NCI-H2081 (cell line): ENCODE measurements at places on chromosomes 7 and 10.
A peak's percentile ranks its signal among the peaks of the same experiment; 100 is the strongest.

DNA sequence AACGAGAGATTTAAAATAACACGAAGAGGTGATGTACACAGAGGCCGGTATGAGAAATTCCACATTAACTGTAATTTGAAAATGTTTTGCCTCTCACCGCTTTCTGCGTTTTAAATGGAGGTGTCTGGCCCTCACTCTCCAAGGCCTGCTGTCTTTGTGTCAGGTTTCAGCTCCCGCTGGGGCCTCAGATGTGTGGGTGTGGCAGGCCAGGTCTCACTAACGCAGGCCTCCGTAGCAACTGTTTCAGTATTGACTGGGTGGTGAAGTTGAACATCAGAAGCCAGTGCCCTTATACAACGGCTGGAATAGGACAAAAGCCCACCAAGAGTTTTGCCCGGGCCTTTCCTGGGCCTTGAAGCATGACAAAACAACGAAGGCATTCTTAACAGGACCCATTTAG, 303.1 kb downstream of the ADARB2 start:
- DNase-seq, result peak; percentile 71

DNA sequence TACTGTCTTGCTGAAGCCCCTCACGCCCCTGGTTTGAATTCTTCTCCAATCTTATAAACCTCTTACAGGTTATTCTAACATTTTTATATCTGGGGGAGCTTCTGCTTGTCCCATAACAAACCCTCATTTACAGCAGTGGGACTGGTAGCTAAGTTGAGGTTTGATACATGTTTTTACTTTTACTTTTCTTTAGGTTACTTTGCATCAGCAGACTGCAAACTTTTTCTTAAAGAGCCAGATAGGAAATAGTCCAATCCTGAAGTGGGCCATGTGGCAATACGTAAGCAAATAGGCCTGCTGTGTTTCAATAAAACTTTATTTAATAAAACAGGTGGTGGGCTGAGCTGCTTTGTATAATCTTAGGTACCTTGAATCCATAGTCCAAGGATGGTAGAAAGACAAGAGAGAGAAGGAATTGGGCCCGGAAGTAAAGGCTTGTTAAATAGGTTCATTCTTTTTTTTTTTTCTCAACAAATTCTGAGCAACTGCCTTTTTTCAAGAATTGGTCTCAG, 27.3 kb downstream of the RAB18 start:
- DNase-seq, result no peak

- DNase-seq, result no peak
Measured at GRCh38 chr7:151927011-151927410, 29.2 kb upstream of the GALNTL5 start.

GRCh38 chr7:80357530-80357929, 154.3 kb downstream of the GNAT3 start:
- DNase-seq, result no peak

DNA sequence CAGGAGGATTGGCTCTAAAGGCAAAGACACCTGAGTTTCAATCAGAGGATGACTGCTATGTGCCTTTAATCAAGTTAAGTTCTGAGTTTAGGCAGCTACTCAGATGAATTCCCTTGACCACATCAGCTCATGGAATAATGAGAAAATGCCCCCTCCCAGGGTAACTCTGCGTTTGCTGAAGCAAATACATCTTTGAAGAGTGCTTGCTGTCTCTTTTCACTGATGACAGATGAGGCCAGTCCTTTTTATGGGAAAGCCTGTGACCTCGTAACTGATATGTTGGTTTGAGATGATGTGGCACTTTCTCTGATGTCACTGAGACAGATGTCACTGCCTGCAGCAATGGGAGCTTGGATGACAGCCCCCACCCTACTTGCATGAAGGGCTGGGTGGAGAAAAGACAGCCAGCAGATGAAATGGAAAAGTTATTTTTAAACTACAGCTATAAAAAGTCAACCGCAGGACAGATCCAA, 43.7 kb upstream of the DGKI start:
- DNase-seq, result no peak
